ENCODE measurements at places on chromosomes 3 and 15.

GRCh38 chr3:151120409-151120808 is 34.9 kb downstream of the MED12L start:
- no peak for DNase-seq

DNA sequence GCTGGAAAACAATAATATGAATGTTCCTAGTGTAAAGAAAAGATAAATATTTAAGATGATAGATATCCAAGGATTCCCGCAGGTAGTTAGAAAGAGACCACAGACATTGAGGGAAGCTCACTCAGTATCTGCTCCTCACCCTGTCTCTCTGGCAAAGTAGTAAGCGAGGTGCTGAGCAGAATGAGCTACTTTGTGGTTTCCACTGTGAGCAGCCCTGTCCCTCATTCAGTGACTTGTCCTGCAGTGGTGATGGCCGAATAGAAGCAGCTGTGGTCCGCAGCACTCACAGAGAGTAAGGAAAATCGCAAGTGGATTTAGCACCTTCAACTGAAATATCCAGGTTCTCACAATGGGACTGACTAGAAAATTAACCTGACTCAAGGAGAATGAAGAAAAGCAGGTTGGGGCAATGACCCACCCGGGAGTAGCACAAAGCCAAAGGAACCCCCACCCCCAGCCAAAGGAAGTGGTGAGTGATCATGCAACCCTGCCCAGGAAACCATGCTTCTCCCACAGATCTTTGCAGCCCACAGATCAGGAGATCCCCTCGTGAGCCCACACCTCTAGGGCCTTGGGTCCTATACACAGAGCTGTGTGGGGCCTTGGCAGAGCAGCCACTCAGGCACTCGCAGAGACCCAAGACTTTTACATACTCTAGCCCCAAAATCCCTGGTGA is 21.8 kb upstream of the SLC25A38 start:
- peak; percentile 44 for DNase-seq

GRCh38 chr15:40011303-40011702 is 27.7 kb downstream of the SRP14 start:
- DNase-seq, result no peak

GRCh38 chr3:32146746-32147211 is 40.4 kb downstream of the GPD1L start:
- DNase-seq, result no peak

GRCh38 chr15:60695713-60696522 is 217.0 kb upstream of the ICE2 start:
- DNase-seq, result peak; percentile 90

DNA sequence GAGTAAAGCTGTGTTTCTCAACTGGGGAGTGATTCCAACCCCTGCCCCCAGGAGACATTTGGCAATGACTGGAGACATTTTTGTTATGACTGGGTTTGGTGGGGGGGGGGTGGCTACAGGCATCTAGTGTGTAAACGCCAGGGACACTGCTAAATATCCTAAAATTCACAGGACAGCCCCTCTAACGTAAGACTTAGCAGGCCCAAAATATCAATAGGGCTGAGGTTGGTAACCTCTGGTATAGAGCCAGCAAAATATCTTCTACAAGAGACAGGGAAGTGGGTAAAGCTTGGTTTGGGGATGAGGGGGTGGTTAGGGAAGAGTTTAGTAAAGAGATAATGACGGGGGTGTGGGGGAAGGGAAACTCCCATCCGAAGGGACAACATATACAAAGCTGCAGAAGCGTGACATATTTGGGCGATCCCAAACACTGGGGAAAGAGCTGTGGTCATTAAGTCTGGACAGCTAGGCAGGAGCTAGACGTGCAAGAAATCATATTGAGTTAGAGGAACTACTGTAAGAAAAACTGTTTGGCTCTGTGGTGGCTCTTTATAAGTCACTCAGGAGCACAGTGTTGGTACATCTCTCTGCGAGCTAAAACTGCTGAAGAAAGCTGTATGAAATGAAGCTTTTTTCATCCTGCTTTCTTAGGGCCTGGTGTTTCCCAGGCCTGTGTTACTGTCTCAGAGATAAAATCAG is 697 bp upstream of the TRIM69 start:
- DNase-seq, result peak; percentile 66

DNA sequence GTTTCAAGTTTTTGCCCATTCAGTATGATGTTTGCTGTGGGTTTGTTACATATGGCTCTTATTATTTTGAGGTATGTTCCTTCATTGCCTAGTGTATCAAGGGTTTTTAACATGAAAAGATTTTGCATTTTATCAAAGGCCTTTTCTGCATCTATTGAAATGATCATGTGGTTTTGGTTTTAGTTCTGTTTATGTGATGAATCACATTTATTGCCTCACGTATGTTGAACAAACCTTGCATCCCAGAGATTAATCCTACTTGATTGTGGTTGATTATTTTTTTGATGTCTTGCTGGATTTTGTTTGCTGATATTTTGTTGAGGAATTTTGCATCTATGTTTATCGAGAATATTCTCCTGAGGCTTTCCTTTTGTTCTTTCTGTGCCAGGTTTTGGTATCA is 39.4 kb downstream of the TMCO5A start:
- no peak for DNase-seq

- no peak for DNase-seq
Observed at GRCh38 chr3:109355625-109356441, 18.5 kb upstream of the DPPA4 start.
